Stromal cell of bone marrow (primary cell): ENCODE measurements at places on chromosomes 6 and 20.
A peak's percentile ranks its signal among the peaks of the same experiment; 100 is the strongest.

GRCh38 chr6:130697995-130698535 is 129.1 kb upstream of the SMLR1 start:
- DNase-seq = peak; percentile 67

GRCh38 chr6:68994521-68994920 is 359.4 kb downstream of the ADGRB3 start:
- no peak for DNase-seq

DNA sequence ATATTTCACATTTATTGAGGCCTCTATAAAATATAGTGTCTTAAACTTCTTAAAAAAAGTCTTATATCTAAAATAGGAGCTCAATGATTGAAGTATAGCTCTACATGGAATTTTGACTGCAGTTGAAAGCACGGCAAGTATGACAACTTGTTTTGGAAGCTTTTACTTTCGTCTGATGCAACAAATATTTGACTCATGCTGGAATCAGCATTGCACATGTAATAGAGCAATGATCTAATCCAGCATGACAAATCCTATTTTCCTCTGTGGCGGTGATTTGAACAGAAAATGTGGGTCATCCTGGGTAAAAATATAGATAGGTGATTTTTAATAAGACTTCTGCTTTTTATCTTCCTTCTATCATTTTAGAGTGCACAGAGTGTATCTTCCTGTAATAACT is 111.6 kb downstream of the TINAG start:
- DNase-seq = peak; percentile 90

DNA sequence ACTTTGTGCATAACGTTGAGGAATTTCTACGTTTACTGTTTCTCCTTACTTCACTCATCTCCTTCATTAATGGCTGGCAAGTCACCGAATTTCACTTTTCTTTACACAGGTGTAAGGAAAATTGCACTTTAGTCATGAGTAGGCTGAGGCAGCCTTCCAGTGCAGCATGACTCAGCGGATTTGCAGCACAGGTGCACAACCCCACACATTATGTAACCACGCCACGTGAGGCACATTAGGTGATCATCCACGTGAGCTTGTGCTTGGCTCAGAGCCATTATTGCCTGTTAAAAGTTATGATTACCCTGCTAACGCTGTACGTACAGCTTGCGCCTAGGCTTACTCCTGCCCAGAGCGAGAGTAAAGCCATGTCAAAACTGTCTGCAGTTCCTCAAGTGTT is 158.8 kb downstream of the NKAIN2 start:
- no peak for DNase-seq

DNA sequence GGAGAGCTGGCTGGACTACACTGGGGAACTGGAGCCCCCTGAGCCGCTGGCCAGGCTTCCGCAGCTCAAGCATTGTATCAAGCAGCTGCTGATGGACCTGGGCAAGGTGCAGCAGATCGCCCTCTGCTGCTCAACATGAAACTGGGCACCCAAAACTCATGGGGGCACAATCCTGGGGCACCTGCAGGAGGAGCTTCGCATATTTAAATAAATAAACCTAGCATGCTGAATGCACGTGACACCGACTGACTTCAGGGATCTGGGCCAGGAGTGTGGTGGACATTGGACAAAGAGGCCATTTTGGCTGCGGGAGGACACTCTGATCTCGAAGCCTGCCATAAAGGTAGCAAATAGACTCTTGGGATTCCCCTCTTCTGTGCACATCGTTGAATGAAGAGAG is 6.8 kb downstream of the SCAND1 start:
- no peak for DNase-seq

DNA sequence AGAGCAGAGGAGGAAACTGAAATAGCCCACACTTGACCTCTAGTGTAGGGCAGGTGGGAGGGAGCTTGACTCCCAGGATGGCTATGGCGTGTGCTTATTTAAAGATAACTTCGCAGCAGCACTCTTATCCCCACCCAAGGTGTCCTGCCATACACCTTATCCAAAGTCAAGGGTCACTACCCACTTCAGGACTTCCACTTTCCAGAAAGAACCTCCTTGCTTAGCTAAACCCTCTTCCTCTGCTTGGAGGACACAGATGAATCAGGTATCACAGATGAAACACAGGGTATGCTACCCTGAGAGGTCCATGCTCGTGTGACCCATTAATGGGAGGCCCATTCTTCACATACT is 2.3 kb downstream of the RIN2 start:
- no peak for DNase-seq
